ENCODE measurements at places on chromosomes 7 and 10. TPM values are rescaled to one million over a fixed set of nuclear protein-coding genes. Genes with fewer than 3 reads are reported as not detected.
A peak's percentile ranks its signal among the peaks of the same experiment; 100 is the strongest.

GRCh38 chr7:101602484-101603241 lies 26.4 kb downstream of the MYL10 start:
- peak; percentile 86 for DNase-seq

DNA sequence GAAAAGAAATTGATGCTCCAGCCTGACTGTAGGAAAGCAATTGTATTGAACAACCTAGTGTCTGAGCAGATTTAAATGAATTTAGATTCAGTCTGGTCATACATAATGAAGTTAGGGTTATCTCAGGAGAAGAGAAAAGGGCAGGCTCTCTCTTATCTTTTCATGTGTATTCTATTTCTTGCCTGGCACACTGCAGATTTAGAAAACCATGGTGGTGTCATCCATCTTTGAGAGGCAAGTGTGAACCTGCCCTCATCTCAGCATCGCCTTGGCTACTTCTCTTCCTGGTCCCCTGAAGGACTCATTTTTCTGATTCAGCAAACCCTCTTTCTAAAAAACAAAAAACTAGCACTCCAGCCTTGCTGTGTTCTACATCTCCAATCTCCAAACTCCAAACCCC lies 137.7 kb downstream of the LRRC4 start:
- DNase-seq = no peak

DNA sequence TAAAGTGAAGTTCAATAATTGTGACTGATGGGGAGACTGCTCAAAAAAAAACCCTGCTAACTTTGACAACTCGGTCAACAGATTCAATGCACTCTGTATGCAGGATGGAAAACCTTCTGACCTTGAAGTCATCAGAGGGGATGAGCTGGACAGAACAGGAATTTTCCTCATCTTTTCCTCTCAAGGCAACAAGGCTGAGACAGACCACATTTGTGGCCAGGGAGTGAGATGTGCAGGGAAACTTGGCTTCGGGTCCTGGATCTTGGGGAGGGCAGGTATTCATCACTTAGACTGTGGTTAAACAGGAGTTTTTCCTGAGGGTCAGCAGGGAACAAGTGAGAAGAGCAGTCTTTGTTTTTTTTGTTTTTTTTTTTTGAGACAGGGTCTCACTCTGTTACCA lies 100.6 kb downstream of the BAMBI start:
- DNase-seq = no peak

DNA sequence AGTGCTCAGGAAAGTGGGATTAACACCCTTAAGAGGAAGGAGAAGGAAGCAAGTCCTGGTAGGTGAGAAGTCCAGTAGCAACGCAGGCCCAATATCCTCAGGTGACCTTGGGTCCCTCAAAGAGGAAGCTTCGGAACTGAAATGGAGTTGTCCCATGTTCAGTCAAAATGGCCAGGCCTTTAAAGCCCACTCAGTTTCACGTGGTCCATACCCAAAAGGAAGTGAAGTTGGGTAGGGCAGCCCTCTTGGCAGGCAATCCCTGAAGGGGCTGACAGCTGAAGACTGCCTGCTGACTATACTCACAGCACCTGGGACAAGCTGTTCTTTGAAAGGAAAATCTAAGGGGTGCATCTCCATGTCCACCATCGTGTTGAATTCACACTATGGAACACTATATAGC lies 3.0 kb downstream of the GSAP start:
- DNase-seq = no peak

The SPDYE16 gene
- total RNA-seq = not detected

The CDHR1 gene
- 0.68 TPM for total RNA-seq

The SKIDA1 gene
- total RNA-seq = 2.6 TPM

DNA sequence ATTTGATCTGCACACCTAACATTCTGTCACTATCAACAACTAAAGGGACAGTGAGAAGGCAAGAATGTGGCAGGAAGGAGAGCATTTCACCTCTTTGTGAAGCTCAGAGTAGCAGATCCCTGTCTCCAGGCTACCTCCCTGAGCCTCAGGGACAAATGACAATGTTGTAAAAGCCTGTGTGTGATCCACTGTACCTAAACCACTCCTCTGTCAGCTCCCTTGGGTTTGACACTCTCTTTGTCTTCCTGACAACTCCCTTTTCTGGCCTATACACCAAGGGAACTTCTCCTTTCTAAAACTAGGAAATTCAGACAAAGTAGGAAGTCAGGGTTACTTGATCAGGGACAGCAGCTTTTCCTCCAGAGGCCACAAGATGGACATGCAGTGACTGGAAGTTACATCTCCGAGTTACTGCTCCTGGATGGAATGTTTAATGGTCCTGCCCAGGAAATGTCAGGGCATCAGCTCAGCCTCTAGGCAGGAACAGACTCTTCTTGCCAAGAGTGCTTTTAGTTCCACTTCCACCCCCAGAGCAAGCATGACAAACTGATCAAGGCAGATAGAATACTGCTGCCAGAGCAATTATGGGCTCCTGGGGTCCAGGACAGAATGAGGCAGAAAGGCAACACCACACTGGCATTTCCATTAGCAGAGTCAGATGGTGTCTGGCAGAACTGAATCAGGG lies 1014.5 kb upstream of the LRRTM3 start:
- no peak for DNase-seq

DNA sequence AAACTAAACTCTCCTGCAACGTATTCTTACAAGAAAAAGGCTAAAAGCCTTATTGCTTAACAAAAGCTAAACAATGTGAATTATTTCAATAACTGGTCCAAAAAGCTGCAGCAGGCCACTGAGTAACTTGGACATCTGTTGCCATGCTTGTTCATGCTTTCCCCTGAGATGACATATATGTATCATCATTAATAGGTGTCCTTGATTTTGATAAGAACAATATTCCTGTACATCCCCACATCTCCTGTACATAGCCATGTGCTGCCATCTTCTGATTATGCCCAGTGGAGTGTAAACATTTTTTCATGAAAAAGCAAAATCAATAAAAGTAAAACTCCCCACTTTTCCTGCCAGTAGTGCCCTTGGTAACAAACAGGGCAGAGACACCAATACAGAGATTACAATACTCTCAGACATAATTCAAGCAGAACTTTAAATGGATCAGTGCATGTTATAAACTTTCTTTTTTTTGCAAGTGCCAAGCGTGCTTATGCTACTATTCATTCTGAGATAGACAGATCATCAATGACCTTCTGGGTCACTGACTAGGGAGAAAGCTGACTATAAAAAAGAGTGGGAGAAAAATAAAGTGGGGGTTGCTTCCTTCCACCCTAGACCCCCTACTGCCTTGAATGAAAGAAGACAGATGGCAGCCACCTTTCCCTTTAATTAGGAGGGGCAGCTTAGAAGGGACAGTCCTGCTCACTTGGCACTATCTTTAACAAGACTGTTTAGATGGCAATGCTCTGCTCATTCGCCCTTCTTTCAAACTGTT lies 205.5 kb upstream of the KLF14 start:
- DNase-seq = no peak

DNA sequence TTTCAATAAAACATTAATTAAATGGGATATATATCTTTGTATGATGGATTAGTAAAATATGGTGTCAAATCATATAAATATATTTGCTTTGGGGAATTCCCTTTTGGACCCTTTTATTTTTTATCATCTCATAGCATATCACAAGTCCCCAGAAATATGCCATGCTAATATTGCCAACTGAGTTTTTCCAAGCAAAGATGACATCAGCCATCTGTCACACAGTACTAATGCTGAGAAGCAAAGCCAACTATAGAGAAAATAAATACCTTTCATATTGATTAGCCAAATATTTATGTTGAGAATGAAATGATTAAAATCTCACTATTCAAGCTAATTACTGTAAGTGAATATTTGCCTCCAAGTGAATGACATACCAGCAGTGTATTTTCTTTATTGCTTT lies 575.3 kb downstream of the ETV1 start:
- DNase-seq = no peak

DNA sequence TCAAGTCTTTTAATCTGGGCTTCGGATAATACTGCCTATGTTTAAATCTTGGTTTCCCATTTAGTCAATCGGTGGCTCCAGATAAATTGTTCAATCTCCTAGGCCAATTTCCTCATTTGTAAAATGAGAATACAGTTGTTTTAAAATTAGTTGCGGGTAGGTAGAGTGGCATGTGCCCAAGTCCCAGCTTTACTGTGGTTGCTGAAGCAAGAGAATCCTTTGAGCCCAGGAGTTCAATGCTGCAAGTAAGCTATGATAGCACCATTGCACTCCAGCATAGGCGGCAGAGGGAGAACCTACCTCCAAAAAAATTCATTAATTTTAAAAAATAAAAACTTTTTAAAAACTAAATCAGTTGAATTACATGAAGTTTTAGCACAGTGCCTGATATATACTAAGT lies 7.3 kb downstream of the RNF216 start:
- DNase-seq = no peak

DNA sequence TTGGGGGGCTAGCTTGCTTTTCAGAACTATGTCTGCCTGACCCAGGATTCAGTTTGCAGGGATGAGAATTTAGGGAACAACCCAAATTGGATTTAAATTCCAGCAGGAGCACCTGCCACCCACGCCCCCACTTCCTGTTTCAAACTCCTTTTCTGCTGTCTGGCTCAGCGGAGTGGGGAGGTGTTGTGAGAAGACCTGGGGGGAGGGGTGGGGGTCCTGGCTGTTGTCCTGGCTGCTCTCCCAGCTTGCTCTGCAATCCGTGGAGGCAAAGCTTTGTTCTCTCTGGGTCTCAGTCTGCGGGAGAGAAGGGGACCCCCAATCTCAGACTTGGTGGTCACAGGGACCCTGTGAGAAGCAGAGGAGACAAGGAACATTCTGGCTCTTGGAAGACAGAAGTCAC lies 799 bp downstream of the KCNK18 start:
- DNase-seq = no peak

DNA sequence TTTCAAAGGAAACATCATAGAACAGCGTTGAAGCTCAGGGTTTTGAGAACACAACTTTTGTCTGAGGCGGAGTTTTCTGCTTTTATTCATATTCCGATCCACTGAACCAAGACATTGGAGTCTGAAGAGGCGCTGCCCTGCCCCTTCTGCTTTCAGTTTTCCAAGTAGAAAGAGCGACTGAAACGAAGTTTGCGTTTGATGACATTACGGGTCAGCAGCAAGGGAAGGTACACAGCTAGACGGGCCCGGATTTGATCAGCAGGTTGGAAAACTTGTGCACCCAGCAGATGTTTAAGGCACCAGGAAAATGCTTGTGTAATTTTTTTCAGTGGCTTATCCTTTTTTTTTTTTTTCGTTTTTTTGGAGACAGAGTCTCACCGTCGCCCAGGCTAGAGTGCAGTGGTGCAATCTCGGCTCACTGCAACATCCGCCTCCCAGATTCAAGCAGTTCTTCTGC lies 720 bp downstream of the SUN1 start:
- no peak for DNase-seq

DNA sequence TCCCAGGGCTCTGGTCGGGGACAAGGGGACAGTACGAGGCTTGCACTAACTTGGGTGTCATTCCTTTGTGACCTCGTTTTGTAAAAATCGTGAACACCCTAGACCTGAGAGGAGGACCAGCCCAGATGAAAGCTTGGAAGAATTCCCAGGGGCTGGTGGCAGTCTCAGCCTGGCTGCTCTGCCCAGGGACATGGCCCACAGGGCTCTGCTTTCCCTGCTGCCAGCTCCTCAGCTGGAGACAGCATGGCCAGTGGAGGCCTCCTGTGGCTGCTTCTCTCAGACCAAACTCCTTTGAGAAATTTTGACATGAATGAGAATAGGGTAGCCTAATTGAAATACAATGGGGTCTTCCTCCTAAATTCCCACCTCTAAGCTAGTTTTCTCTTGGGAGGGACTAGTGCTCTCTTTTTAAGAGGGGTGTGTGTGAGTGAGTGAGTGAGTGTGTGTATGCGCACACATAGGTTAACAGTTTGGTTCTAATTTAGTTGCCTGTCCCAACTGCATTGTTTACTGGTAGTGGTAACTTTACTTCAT lies 140.3 kb upstream of the EFCAB10 start:
- DNase-seq = no peak

GRCh38 chr10:96803288-96803664 lies 28.8 kb upstream of the LCOR start:
- DNase-seq = no peak

The SEMA4G gene
- total RNA-seq = 2.6 TPM

DNA sequence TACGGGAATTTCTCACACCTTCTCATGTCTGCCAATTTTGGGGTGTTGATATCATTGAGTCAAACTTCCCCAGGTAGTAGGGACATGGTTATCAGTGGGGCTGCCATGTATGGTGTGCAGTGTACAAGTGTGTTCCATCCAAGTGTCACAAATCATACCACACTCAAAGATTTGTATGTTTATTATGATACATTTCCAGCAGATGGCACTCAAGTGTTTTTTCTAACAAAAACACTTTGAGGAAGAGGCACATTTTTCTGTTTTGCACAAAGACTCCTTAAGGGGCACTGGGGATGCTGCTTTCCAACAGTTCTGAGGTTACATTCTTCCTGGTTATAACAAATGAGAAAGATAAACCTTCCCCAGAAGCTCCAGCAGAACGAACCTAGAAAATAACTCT lies 414.5 kb downstream of the REEP3 start:
- peak; percentile 7 for DNase-seq

DNA sequence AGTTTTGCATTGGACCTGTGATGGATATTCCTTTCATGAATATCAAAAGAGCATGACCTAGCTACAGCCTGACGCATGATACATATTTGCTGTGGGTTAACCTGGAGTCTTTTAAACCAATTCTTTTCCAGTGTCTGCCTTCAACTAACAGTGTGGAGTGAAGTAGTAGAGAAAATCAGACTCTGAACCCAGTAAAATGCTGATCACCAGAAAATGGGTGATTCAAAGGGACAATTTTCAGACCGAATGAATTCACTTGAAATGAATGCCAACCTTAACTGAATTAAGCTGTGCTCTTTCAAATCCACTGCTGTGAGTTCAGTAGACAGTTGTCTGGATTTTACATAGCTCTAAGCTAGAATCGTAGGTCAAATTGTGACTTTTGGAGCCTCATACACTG lies 123.0 kb downstream of the CDK14 start:
- no peak for DNase-seq

GRCh38 chr7:129643550-129644170 lies 32.1 kb downstream of the NRF1 start:
- DNase-seq = peak; percentile 69

The FAM221A gene
- total RNA-seq = 7.5 TPM

GRCh38 chr10:110279407-110279986 lies 25.2 kb downstream of the SMNDC1 start:
- DNase-seq = peak; percentile 82

GRCh38 chr10:43261578-43262396 lies 5.1 kb downstream of the RASGEF1A start:
- DNase-seq = no peak

The SPDYE5 gene
- total RNA-seq = not detected

DNA sequence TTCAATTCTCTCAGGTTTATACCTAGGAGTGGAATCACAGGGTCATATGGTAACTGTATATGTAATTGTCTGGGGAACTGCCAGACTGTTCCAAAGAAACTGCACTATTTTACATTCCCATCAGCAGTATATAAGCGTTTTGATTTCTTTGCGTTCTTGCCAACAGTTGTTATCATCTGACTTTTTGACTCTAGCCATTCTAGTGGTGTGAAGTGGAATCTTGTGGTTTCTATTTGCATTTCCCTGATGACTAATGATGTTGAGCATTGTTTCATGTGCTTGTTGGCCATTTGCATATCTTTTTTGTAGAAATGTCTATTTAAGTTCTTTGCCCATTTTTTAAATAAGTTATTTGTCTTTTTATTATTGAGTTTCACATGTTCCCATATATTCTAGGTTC lies 44.3 kb upstream of the ZC3HAV1 start:
- DNase-seq = peak; percentile 79
